ENCODE measurements at places on chromosomes 5 and 9.

GRCh38 chr5:18740301-18740700, 1106.0 kb downstream of the TAF11L14 start:
- DNase-seq = no peak

GRCh38 chr5:132190161-132190817, 37.4 kb downstream of the P4HA2 start:
- DNase-seq = no peak

DNA sequence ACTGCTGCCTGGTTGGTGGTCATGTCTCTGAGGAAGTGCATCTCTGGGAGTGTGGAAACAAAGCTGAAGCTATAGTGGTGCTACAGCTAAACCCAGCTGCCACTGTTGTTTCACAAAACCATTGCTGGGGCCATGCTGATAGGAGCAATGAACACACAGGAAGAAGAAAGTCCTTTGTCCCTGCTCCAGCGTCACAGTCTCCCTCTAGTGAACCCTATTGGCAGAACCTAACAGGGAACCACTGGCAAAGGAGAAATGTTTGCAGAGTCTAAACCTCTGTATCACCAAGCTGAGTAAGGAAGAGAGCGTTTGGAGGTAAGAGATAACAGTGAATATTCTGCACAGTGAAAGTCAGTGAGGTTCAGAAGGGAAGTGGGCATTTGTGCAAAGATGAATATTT, 244.0 kb downstream of the YTHDC2 start:
- no peak for DNase-seq

- DNase-seq = no peak
Observed at GRCh38 chr9:92769286-92769685, 4.7 kb upstream of the BICD2 start.

GRCh38 chr9:101582553-101582952, 12.2 kb downstream of the PPP3R2 start:
- no peak for DNase-seq

- no peak for DNase-seq
Observed at GRCh38 chr9:75019022-75019421, 9.1 kb downstream of the CARNMT1 start.

- no peak for DNase-seq
Observed at GRCh38 chr5:173909199-173909598, 21.1 kb downstream of the CPEB4 start.

- DNase-seq = no peak
Observed at GRCh38 chr5:83547161-83547560, 75.6 kb downstream of the VCAN start.

DNA sequence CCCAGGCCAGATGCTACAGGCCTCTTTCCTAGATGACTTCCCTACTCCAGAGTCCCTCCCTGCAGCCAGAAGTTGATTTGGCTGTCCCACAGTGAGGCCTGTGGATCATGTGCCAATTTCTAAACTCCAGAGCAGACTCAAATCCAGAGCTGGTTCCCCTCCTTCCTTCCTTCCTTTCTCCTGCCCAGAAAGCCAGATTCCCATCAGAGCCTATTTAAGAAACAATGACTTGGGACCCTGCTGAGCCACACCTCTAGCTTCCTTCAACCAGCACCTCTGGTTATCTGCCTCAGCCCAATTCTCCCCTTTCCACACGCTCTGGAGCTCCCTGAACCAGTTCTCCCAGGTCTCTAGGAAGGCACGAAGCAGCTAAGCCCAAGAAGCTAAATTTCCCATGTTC, 7.2 kb downstream of the FAM219A start:
- DNase-seq = no peak

DNA sequence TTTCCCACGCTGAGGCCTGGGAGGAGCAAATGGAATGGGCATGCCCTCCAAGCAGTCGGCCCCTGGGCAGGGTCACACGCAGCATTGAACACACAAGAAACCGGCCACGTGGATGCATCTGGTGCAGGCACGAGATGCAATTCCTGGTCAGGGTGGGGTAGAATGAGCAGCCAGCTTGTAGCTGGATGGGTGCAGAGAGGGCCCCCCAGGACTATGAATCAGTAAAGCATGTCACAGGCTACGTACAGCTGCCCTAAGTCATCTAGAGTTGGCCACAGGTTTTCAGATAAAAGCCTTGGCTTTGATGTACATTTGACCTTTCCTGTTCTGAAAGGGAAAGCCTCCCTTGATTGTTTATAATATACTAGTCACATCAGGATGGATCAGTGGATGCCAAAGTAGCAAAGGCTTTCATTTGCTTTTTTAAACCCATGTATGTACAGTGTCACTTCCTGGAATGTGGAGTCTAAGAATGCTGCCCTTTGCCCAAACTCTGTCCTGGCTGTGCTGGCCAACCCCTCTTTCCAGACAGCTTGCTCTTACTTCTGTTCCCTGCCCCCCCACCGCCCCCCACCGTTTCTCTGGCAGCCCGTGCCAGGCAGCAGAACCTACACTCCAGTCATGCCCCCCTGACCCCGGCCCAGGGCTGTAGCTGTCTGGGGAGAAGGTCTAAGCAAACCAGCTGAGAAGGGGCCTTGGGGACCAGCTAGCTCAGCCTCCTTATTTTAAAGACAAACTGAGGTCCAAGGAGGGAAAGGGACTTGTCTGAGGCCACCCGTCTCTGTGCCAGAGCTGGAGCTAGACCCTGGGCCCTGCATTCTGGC, 169.2 kb downstream of the HSPA4 start:
- DNase-seq = no peak

GRCh38 chr5:10632110-10632761, 68.4 kb downstream of the ANKRD33B start:
- no peak for DNase-seq

DNA sequence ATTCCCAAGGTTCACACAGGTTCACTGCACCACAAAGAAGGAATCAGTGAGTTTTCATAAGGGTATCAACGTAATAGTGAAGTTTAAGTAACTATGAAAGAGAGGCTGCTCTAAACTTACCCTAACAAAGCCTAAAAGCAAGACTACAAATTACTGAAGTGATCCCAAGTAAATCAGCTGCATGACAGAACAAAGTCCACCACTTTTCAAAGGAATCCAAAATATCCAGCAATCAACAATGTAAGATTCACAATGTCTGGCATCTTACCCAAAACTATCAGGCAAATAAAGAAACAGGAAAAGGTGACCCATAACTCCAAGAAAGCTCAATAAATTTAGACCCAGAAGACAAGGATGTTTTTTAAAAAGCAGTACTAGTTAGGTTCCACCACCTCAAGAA, 70.1 kb downstream of the GNAQ start:
- no peak for DNase-seq

DNA sequence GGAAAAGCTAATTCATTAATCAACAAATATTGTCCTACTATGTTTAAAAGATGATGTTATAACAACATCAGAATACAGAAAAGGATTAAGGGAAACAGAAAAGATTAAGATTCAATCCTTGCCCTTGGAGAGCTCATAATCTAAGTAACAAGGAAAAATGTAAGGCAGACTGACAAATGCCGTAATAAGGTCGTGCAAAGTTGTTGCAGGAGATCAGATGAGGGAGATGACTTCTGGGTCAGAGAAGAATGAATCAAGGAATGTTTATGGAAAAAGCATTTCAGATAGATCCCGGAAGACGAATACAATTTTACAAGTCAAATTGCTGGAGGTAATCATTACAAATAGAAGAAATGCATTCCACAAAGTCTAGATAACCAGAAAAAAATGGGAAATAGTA, 6.4 kb downstream of the ADAMTS6 start:
- DNase-seq = no peak

- DNase-seq = no peak
Observed at GRCh38 chr9:135525241-135526088, 4.2 kb downstream of the LCN1 start.

GRCh38 chr5:95779611-95780010, 42.9 kb downstream of the GLRX start:
- DNase-seq = no peak

DNA sequence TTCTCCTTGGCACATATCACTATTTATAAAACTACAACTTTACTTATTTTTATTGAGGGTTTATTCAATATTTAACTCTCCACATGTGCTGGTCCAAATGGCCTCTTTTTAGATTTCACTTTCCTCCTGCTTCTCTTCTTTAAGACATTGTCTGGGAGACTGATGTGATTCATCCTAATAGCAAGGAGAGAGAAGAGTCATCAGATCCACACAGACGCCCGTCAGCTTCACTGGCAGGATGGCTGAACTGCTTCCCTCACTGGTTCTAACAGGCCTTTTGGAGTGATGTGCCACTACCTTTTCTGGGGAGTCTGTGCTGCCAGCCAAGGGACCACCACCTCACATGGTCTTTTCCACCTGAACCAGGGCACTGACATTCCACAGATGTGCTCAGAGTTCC, 16.5 kb upstream of the ROR2 start:
- DNase-seq = no peak

DNA sequence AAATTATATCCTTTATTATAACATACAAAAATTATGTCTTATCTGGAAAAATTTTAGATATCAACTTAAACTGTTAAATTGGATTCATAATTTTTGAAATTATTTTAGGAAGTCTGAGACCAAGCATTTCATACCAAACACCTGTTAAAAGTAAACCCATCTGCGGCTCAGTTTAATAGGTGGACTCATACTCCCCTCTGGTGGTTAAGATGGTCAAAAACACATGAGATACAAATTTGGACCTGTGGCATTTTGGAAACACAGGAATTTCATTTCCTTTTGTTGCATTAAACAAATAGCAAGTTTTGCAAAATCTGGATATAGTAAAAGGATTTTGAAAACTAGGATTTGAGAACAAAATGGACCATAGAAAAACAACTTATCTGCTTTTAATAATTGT, 53.7 kb downstream of the RGMB start:
- DNase-seq = no peak

- DNase-seq = no peak
Observed at GRCh38 chr5:87185838-87186237, 81.8 kb upstream of the RASA1 start.

DNA sequence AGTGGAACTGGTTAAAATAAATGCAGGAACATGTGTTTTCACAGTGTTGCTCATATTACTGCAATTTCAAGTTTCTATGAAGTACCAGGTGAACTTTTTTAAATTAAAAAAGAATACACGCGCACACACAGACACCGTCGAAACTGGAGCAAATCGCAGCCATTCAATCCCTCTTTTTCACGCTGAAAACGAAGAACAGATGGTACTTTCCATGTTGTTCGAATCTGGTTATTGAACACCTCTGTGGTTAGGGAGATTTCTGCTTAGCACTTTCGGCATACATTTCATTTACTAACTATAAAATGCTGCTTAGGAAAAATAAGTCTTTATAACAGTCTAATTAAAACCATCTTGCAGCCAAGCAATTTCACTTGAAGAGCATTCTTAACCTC, 6.8 kb downstream of the ZNF608 start:
- no peak for DNase-seq

DNA sequence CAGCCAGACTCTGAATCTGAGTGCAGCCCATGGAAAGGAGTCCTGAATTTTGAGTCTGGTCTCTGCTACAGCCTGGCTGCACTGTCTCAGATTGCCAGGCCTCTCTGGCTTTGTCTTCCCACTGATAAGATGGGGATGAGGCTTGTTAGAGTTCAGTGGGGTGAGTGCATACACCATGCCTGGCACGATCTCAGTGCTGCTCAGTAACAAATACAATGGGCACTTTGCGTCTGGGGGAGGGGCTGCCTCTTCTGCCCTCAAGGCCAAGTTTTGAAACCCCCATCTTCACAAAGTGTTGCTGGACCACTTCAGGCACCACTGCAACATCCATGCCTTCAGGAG, 49.0 kb downstream of the PPARGC1B start:
- no peak for DNase-seq

GRCh38 chr9:15101095-15101494, 190.9 kb upstream of the FREM1 start:
- no peak for DNase-seq

DNA sequence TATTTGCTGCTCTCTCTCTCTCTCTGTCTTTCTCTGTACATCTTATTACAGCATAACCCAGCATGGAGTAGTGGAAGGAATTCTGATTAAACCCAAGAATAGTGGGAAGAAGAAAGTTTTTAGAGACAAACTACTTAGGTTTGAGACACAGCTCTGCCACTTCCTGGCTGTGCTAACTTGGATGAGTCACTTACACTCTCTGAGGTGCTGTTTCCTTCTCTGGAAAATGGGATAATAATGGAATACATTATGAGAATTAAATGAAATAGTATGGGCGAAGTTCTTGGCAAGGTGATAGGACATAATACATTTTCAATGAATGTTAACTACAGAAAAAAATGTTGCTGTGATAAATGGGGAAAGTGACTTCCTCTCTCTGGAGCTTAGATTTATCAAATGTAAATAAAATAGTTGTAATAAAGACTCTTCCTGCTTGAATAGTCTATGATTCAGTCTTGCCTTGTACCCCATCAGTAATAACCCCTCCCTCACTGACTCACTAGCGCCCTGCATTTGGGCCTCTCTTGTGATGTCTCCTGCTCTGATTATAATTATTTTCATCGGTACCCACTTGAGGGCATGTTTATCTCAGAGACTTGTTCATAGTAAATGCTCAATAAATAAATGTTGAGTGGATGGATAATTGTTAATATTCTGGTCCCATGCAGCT, 27.6 kb downstream of the KIF4B start:
- DNase-seq = no peak

DNA sequence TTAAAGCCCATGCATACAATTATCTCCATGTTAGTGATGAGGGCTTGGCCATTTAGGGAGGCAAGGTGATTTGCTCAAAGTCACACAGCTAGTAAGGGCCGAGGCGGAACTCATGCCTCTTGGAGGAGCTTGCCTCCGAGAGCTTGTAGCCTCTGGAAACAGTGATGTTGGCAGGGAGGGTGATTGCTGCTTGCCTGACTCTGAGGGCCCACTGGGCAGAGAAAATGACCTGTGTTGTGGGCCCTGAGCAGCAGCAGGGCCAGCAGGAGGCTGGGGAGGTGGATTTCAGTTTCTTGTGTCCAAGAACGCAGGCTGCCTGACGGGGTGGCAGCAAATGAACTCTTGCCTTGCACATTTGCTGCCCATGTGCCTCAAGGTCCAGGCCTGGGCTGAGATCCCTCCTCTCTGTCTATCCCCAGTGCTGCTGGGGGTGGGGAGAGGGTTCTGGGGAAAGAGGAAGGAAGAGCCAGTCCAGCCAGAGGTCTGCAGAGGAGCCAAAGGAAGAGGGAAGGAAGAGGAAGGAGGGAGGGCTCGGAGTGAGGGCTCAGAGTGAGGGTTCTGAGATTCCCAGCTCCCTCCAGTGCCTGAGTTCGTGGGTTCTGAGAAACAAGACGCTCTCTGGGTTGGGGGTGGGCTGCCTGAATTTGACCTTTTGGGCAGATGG, 16.2 kb upstream of the PTGS1 start:
- no peak for DNase-seq

GRCh38 chr9:111648066-111648465, 13.3 kb upstream of the GNG10 start:
- DNase-seq = no peak

DNA sequence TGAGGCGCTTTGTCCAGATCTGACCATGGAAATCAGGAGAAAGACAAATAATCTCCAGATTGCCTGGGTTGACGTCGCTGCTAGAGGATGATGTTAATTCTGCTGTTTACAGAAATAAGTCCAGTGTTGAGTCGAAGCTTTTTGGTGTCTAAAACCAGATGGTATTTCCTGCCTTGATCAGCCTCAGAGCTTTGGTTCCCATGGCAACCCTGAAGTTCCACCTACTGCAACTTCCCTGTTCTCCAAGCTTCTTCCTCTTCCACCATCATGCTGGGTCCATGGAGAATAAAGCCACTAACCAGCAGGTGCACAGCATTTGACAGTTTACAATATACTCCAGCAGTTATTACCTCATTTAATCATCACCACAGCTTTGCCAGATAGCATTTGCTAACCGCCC, 18.0 kb upstream of the GABBR2 start:
- no peak for DNase-seq

GRCh38 chr9:96620832-96621269, 1.2 kb upstream of the CDC14B start:
- no peak for DNase-seq

- DNase-seq = no peak
Observed at GRCh38 chr5:134626369-134627014, 6.1 kb downstream of the SAR1B start.
